ENCODE measurements at places on chromosomes 4 and X. TPM values are rescaled to one million over a fixed set of nuclear protein-coding genes. Genes with fewer than 3 reads are reported as not detected.

Gene RAB9B
- 0.08 TPM for total RNA-seq

Gene MEPE
- total RNA-seq: not detected

Gene AMOT
- total RNA-seq: 1.3 TPM

Gene ZCCHC12
- total RNA-seq: 0.14 TPM

Gene NXF3
- not detected for total RNA-seq

Gene TENM3
- not detected for total RNA-seq

Gene MAGEA2
- not detected for total RNA-seq

Gene POF1B
- total RNA-seq: not detected

Gene RASSF6
- not detected for total RNA-seq

Gene ODAM
- total RNA-seq: not detected

Gene SSX4B
- total RNA-seq: not detected

Gene CXCL3
- not detected for total RNA-seq

Gene ARSD
- 0.72 TPM for total RNA-seq

Gene FAM9B
- total RNA-seq: not detected

Gene IL13RA1
- 0.22 TPM for total RNA-seq

Gene USP26
- total RNA-seq: not detected

Gene SATL1
- total RNA-seq: not detected

Gene FBXO8
- total RNA-seq: 17.8 TPM

Gene PAGE4
- not detected for total RNA-seq

Gene EXOC1L
- not detected for total RNA-seq

Gene EPGN
- not detected for total RNA-seq

Gene ALB
- total RNA-seq: not detected

Gene TCEAL3
- total RNA-seq: 7.3 TPM

Gene MAGEC1
- not detected for total RNA-seq

Gene SH3RF1
- total RNA-seq: not detected

Gene CRMP1
- not detected for total RNA-seq

Data from CD8-positive, alpha-beta T cell (primary cell).